ENCODE measurements at places on chromosomes 13 and 19.
A peak's percentile ranks its signal among the peaks of the same experiment; 100 is the strongest.

DNA sequence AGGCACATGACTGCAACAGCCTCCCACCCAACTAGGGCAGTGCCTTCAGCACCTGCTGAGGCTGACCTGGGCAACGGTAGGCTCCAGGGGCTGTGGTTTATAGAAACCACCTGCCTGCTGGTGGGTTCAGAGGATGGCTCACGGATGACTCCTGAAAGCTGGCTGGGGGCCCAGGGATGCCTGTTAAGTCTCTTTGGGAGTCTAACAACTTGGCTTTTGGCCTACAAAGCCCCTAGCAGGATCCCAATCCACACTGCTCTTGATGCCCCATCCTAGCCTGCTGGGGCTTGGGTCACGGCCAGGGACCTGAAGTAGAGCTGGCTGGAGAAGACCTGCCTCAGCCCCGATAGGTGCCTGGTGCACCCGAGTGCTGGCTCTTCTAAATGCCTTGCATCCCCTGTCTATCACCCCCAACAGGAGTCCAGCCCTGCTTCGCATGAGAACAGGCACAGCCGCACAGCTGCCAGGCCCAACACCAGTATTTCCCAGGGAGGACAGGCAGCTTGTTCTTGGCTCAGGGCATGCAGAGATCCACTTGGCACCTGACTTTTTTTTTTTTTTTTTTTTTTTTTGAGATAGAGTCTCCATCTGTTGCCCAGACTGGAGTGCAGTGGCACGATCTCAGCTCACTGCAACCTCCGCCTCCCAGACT, 9.1 kb upstream of the EPHX3 start:
- DNase-seq: no peak

DNA sequence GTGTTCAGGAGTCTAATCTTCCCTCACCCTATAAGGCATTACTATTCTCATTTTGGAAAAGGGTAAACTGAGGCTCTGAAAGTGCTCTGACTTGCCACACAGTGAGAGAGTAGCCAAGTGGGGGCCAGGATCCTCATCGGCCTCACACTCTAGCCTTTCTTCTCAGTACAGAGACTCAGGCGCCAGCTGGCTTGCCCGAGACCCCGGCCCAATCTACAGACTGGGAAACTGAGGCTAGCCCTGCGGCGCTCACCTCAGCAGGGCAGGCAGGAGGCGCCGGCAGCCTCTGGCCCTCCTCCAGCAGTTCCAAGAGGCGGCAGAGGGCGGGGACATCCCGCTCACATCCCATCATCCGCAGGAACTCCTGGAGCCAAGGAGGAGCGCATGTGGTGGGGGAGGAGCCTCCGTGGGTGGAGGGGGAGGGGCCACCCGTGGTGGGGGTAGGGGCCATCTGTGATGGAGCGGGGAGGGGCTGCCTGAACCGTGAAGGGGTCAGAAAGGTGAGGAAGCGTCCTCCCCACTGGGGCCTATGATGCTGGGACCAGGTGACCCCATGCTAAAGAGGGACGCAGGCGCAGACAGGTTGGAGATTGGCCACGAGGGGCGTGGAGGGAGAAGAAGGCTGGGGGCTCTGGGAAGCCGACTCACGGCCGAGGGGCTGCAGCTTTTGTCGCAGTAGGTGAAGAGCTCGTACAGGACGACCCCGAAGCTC, 8.7 kb upstream of the INSL3 start:
- no peak for DNase-seq

DNA sequence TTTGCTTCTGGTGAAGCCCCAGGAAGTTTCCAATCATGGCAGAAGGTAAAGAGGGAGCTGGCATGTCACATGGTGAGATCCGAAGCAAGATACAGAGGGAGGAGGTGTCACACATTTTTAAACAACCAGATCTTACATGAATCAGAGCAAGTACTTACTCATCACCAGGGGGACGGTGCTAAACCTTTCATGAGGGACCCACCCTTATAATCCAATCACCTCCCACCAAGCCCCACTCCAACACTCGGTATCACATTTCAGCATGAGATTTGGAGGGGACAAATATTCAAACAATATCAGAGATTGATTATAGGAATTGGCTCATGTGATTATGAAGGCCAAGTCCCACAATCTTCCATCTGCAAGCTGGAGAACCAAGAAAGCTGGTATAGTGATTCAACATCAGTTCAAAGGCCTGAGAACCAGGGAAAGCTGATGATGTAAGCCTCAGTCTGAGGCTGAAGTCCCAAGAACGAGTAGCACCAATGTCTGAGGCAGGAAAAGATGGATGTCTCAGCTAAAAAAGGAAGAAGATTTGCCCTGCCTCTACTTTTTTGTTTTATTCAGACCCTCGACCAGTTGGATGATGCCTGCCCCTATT, 58.6 kb upstream of the WDFY2 start:
- no peak for DNase-seq

GRCh38 chr13:32984857-32985626, 31.2 kb upstream of the KL start:
- no peak for DNase-seq

GRCh38 chr13:21100211-21100610, 38.8 kb upstream of the LATS2 start:
- DNase-seq: no peak

- peak; percentile 54 for DNase-seq
Measured at GRCh38 chr19:1396019-1396767, 5.1 kb downstream of the GAMT start.

DNA sequence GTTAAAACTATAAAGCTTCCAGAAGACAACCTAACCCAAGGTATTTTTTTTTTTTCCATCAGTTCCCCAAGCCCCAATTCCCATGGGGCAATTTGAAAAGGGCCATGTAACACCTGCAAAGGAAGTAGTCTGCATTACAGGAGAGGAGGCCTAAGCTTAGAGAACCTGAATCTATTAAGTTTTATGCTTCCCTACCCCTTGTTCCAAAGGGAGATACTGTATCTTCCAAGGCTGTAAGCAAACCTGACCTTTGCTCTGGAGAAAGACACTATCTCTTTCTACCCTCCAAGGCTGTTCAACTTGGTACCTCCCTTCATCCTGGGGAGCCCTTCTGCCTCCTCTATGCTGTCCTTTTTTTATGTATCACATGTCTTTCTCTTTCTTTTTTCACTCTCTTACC, 15.0 kb downstream of the KATNAL1 start:
- no peak for DNase-seq

GRCh38 chr13:95155093-95155492, 146.2 kb downstream of the ABCC4 start:
- DNase-seq: no peak

- no peak for DNase-seq
Measured at GRCh38 chr19:39390451-39390750, 505 bp downstream of the PAF1 start.

GRCh38 chr13:107157271-107157670, 589.3 kb upstream of the ARGLU1 start:
- no peak for DNase-seq

DNA sequence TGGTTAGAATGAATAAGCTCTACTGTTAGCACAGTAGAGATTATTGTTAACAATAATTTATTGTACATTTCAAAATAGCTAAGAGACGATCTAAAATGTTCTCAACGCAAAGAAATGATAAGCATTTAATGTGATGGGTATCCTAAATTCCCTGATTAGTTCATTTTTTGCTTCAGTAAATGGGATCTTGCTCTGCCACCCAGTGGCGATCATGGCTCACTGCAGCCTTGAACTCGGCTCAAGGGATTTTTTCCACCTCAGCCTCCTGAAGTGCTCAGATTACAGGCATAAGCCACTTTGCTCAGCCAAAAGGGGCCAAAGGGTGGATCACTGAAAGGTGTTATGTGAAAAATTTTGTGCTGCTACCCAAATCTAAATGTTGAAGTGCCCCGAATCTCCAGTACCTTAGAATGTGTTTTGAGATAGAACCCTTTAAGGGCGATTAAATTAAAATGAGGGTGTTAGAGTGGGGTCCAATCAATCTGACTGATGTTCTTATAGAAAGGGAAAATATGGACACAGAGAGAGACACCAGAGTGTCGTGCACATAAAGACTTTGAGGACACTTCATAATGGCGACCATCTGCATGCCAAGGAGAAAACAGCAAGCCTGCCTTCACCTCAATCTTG, 31.5 kb upstream of the ZNF766 start:
- DNase-seq: peak; percentile 57

- no peak for DNase-seq
Measured at GRCh38 chr13:45825387-45825650, 26.2 kb downstream of the SIAH3 start.

DNA sequence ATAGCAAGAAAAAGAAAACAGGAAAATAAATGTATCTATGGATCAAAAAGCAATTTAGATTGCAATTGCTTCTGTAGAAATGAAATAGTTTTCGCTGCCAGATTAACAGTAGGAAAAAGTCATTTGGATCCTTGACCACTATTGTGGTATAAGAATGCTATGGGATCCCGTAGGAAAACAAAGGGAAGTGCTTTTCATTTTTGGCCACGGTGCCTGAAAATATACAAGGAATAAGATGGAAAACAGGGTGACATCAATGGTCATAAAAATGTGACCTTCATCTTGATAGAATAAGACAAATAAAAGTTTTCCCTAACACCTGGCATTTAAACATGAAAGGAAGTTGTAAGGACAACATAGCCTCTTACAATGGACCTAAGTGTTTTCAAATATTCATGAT, 622.8 kb downstream of the DACH1 start:
- no peak for DNase-seq

DNA sequence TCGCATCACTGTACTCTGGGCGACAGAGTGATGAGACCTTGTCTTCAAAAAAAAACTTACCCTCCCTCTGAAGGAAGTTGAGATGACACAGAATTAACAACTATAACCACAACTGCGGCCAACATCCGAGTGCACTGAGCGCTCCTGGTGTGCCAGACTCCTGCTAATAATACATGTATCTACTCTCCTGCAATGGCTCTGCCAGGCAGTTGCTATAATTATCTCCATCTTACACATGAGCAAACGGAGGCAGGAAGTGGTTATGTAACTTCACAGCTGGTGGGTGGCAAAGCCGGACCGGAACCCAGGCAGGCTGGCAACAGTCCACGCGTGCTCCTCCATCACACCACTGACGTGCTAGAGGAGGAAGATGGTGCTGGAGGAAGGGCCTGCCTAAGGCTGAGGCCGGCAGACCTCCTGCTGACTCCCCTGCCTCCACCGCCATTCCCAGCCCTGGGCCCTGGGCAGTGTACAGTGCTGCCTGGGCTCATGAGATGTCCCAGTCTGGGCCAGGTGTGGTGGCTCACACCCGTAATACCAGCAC, 12.6 kb downstream of the XRCC1 start:
- DNase-seq: peak; percentile 99

DNA sequence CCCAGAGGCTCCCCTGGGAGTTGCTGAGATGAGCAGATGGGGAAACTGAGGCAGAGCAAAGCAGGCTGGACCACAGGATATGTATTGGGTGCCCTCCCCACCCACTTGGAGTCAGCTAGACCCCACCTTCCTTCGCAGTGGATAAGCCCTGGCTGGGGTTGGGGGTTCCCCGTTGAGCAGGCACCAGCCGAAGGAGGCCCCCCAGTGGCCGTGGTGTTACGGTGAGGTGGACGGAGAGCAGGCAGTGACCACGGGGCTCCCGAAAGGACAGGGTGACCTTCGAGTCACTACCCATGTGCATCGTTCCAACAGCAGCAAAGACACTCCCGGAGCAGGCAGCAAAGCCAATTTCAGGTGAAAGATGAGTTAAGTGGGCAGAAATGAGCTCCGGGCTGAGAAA, 62.4 kb upstream of the ADGRE5 start:
- DNase-seq: no peak

DNA sequence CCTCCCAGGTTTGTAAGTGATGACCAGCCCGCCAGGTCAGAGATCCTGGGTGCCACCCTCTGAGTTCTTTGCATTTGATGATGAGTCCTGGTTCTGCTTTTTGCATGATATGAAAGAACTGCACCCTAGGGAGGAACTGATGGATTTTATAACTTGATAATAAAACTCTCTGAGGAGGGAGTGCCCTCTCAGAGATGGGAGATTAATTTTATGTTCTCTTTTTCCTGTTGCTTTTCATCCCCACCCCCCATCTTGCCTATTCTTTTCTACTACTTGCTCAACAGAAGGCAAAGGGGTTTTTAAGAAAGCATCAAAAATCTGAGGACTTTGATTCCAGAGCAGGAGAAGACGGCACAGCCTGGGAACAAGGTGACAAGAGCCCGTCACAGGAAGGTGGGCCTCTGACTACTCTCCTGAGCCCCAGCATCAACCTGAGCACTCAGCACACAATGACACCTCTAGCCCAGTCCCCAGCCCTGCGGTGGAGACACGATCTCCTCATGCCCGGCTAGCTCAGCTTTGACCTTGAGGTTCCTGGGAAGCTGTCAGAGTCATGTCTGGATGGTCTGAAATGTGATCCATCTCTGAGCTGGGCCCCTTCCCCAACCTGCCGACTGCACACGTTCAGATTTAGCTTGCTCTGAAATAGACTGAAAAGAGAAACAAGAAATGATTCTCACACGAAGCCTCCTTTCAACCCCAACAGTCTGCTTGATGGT, 69.1 kb downstream of the SIAH3 start:
- no peak for DNase-seq

DNA sequence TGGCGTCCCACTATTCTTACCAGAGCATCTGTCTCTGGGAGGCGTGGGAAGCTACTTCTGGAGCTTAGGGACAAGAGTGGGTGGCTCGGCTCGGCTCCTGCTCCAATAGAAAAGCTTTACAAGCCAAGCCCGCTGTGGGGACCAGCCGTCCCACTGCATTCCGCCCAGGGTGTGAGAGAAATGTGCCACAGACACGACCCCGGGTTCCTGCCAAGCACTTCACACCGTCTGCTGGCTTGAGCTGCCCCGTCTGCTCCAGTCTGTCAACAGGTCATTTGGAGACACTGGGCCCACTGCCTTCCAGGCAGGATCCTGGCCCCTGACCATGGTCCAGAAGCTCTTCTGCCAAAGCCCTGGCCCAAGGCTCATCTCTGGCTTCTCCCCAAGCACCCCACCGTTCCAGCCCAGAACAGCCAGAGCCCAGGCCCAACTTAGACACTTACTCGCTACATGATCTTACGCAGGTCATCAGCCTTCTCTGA, 6.5 kb upstream of the FKRP start:
- DNase-seq: no peak

GRCh38 chr19:36939153-36939552, 23.0 kb downstream of the ZNF568 start:
- peak; percentile 12 for DNase-seq

GRCh38 chr13:41416276-41416675, 41.1 kb upstream of the RGCC start:
- DNase-seq: no peak

- no peak for DNase-seq
Measured at GRCh38 chr19:3898426-3898825, 17.9 kb downstream of the ATCAY start.
